Pancreas (tissue), 10 donors: ENCODE measurements at places on chromosomes 4 and X. TPM values are rescaled to one million over a fixed set of nuclear protein-coding genes. Genes with fewer than 3 reads are reported as not detected.

AADAT gene
- polyA plus RNA-seq = 5.4 TPM

GRCh38 chr4:184782731-184783373, 42.9 kb downstream of the ACSL1 start:
- DNase-seq = no peak
- no peak overlapping the region for H3K27ac ChIP-seq

SMIM43 gene
- polyA plus RNA-seq = 0.07 TPM

- peaks cover 3% of the 10 kb centered on the region for H3K27me3 ChIP-seq
- DNase-seq = no peak
- H3K27ac ChIP-seq = no peak overlapping the region
Measured at GRCh38 chrX:54721424-54721823, 76.6 kb downstream of the ITIH6 start.

DNA sequence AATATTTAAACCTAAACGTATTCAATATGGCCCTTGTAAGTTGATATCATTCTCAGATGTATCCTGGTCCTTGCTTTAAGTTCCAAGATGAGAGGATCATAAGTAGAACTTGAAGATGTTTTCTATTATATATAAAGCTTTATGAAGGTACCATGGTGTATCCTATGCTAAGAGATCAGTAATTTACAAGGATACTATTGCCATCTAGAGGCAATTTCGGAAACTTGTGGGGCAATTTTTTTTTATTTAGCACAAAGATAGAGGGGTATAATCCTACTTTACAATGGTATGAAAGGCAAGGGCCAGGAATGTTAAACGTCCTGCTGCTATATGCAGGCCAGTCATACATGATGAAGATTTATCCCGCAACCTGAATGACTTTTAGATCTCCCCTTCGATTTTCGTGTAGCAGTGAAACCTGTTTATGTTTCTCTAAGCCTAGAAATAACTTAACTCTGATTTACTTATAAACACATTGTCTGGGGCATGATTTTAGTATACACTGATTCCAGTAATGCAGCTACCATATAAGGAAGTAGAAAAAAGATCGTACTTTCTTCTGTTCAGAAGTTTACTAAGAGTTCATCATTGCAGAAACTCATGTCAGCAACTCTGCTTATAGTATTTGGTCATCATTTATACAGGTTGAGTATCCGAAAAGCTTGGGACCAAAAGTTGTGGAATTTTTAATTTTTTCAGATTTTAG, 2.6 kb downstream of the SLC25A31 start:
- no peak overlapping the region for H3K4me3 ChIP-seq
- no peaks in the 10 kb centered on the region for H3K36me3 ChIP-seq
- no peak for DNase-seq
- no peaks in the 10 kb centered on the region for H3K4me1 ChIP-seq
- H3K27me3 ChIP-seq = no peaks in the 10 kb centered on the region

DNA sequence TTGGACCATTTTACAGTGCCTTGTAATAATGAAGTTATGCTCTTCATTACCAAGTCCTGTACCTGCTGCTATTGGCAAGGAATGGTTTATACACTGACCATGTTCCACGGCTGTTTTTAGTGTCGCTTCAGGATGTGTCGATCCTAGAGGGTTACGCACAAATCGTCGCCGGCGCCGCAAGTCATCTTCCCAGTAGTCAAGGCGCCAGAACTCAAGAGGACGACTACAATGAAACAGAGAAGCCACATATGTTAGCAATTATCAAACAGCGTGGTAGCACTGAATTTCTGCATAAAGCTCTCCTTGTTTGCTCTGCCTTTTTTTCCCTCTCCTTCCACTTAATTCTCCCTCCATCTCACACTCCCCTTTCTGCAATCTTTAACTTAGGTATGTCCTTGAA, 17.0 kb downstream of the MAB21L2 start:
- no peak overlapping the region for H3K4me3 ChIP-seq
- H3K27ac ChIP-seq = no peak overlapping the region
- DNase-seq = no peak
- H3K36me3 ChIP-seq = no peaks in the 10 kb centered on the region
- H3K4me1 ChIP-seq = no peaks in the 10 kb centered on the region

- no peaks in the 10 kb centered on the region for H3K36me3 ChIP-seq
- peaks cover 7% of the 10 kb centered on the region for H3K4me1 ChIP-seq
- DNase-seq = no peak
- H3K4me3 ChIP-seq = no peak overlapping the region
- no peaks in the 10 kb centered on the region for H3K27me3 ChIP-seq
Measured at GRCh38 chr4:52989865-52990264, 127.7 kb downstream of the RASL11B start.

DDIT4L gene
- polyA plus RNA-seq = 0.14 TPM

LSM6 gene
- 23.0 TPM for polyA plus RNA-seq

GRCh38 chr4:181281451-181281850, 961.8 kb upstream of the TENM3 start:
- H3K4me3 ChIP-seq = no peak overlapping the region
- H3K27me3 ChIP-seq = no peaks in the 10 kb centered on the region
- DNase-seq = no peak

DNA sequence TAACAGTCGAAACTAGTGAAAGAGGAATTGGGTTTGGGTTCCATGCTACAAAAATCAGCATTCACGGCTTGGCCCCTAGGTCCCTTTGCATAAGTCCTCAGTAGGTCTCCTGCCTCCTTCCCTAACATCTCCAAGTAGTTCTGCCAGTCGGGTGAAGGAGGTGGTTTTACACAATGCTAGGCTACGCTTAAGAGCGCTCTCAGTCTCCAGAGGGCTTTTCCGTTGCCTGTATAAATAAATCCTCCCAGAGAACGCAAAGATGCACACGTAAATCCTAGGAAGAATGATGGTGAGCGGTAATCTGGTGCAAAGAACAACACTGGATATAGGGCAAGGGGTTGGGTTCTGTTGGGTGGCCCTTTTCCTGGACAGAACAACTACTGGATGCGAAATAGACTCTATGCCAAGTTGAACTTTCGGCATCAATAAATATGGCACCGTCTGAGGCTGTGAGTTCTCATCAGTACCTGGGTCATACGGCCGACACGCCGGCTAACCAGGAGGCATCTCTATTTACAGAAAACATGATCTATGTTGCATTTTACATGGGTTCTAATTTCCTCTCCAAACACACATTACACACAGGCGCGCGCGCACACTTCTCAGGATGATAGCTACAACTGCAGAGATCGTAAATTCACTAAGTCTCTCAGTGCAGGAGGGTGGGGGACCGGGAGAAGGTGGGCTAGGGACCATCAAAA, 1.3 kb downstream of the CAMK2D start:
- DNase-seq = peak; percentile 37
- H3K4me1 ChIP-seq = no peaks in the 10 kb centered on the region
- peak overlapping the region; percentile 97 for H3K27ac ChIP-seq
- H3K4me3 ChIP-seq = peak overlapping the region; percentile 49

NLGN4X gene
- polyA plus RNA-seq = 0.11 TPM

- no peak overlapping the region for H3K27ac ChIP-seq
- no peaks in the 10 kb centered on the region for H3K4me1 ChIP-seq
- no peak for DNase-seq
- no peaks in the 10 kb centered on the region for H3K27me3 ChIP-seq
Measured at GRCh38 chr4:7425124-7425523, 9.6 kb downstream of the PSAPL1 start.

DNA sequence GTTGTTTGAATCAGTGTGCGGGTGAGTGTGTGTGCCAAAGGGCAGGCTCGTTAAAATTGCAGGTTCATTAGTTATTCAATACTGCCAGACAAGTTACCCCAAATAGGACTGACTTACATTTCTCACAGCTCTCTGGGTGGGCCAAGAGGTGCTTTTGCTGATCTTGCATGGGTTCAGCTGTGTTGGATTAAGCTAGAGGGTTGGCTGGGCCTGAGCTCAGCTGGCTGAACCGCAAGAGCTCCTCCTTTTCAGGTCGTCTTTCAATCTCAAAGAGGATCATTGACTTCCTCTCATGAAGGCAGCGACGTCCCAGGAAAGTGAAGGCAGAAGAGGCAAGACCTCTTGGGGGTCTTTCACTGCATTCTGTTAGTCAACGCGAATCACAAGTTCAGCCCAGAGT, 343.3 kb upstream of the FRG1 start:
- DNase-seq = no peak
- no peaks in the 10 kb centered on the region for H3K4me1 ChIP-seq
- H3K27ac ChIP-seq = no peak overlapping the region
- no peaks in the 10 kb centered on the region for H3K36me3 ChIP-seq

DNA sequence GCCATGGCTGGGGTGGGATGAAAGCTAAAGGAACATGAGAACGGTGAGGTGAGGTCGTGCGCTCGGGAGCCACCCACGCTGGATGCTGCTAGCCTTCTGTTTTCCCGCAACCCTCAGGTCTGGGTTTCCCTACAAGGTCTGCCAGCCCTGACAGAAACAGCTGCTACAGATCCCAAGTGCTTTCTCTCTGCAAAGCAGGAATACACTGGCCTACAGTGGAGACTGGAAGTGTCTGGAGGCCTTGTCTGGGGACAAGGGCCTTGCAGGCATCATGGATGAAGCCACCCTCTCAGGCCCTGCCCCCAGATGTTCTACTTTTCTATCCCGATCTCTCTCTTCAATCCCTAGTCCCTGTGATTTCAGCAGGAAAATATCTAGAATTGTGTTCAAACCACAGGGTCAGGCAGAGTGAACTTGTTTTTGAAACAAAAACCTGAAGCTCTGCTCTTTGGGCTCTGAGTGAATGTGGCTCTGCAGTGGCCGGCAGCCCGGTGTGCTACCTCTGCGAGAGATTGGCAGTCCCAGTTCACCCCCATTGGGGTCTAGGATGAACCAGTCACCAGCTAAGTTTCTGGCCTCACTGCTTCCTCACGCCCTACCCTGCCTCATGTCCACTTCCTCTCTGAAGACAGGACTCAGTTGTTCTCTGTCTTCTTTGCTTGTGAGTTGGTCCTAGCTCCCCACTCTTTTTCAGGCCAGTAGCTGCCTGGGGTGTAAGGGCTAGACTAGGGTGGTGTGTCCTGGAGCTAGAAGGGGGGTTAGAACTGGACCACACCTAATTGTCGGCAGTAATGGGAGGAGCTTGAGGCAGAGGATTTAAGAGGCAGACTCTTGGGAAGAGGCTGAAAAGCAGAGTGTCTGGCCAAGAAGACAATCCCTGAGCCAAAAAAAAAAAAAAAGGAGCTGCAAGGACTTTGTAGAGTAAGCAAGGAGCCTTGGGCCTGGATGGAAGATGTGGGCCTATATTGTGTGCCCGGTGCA, 89.6 kb downstream of the RTL5 start:
- H3K27ac ChIP-seq = no peak overlapping the region
- no peaks in the 10 kb centered on the region for H3K36me3 ChIP-seq
- no peak for DNase-seq
- H3K4me1 ChIP-seq = no peaks in the 10 kb centered on the region
- no peak overlapping the region for H3K4me3 ChIP-seq

DNA sequence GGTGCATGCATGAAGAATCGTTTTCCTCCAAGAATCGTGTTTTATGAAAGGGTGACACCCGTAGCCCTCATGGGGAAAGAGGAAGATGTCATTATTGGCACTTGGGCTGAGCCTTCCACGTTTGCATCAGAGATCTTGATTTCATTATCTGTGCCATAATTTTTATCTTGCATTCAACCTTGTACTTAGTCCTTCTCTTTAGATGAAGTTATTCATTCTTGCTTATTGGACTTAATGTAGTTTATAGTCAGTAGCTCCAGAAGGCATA, 66.8 kb downstream of the GAB1 start:
- DNase-seq = no peak
- H3K36me3 ChIP-seq = no peaks in the 10 kb centered on the region
- no peak overlapping the region for H3K27ac ChIP-seq
- no peak overlapping the region for H3K4me3 ChIP-seq
- no peaks in the 10 kb centered on the region for H3K27me3 ChIP-seq

DNA sequence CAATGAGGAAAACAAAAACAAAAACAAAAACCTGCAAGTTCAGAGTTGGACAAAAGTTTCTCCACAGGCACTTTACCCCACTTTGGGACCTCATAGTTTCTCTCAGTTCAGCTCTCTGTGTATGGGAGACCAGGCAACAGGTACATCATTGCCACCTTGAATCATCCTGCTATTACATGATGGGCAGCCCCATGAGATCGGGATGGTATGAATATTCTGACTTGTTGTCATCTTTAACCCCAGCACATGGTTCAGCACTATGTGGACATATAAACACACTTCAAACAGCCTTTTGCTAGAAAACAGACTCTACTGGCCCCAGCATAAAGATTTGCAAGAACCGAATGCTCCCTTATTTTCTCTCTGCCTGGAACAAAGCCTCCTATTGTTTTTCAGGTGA, 176.9 kb upstream of the SCML1 start:
- no peaks in the 10 kb centered on the region for H3K4me1 ChIP-seq
- no peak overlapping the region for H3K27ac ChIP-seq
- no peak for DNase-seq
- no peaks in the 10 kb centered on the region for H3K27me3 ChIP-seq

DNA sequence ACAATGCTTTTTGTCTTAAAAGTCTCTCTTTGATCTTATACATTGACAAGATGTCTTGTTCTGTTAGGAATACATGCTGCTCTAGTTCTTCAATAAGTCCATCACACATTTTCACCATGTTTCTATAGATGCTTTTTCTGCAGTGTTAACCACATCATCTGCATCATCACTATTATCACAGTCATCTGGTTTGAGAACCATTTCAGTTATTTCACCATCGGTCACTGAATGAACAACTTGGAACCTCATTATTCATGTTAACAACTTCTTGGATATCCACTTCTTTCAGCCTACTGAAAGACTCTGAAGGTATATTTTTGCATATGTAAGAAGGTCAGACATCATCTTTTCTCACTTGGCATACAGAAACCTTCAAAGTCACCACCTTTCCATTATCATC, 975.2 kb downstream of the STIM2 start:
- H3K36me3 ChIP-seq = no peaks in the 10 kb centered on the region
- no peak overlapping the region for H3K27ac ChIP-seq
- no peaks in the 10 kb centered on the region for H3K4me1 ChIP-seq
- H3K4me3 ChIP-seq = no peak overlapping the region
- no peaks in the 10 kb centered on the region for H3K27me3 ChIP-seq
- no peak for DNase-seq

DNA sequence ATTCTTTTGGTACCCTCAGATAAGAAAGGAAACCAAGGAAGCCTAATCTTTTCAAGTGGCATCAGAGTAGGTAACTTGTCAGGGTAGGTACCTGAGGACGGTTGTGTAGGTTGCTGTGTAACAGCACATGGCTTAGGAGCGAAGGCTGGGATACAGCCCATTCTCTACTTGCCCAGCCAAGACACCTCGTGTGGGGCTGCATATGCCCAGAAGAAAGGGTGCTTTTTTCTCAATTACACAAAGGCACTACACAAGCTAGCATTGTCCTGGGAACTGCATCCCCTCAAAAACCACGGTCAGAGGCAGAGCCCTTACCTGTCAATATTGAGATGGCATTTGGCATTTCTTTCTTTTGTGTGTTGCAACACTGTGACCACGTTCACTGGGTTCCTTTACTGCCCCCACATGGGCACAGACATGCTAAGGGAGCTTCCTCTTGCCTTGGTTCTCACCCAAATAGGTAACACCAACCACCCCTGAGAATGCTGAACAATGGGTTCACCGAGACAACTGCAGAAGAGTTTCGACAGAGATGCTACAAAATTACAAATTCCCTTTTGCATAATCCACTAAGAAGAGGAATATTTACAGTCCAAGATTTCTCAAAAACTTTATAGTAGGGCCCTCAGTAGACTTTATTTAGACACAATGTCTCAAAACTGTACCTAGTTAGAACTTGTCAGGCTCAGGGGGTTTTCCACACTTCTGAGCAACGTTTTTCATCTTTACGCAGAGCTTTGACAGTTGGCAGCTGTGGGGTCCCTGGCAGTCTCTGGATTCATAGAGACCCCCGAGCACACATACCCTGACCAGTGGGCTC, 35.8 kb upstream of the TNIP3 start:
- H3K36me3 ChIP-seq = no peaks in the 10 kb centered on the region
- no peaks in the 10 kb centered on the region for H3K4me1 ChIP-seq
- H3K4me3 ChIP-seq = no peak overlapping the region
- H3K27ac ChIP-seq = no peak overlapping the region

VSIG4 gene
- polyA plus RNA-seq = 5.1 TPM
